ENCODE measurements at places on chromosomes 7 and 10.

GRCh38 chr10:60042914-60043313 lies 136.6 kb upstream of the CCDC6 start:
- no peak for DNase-seq

DNA sequence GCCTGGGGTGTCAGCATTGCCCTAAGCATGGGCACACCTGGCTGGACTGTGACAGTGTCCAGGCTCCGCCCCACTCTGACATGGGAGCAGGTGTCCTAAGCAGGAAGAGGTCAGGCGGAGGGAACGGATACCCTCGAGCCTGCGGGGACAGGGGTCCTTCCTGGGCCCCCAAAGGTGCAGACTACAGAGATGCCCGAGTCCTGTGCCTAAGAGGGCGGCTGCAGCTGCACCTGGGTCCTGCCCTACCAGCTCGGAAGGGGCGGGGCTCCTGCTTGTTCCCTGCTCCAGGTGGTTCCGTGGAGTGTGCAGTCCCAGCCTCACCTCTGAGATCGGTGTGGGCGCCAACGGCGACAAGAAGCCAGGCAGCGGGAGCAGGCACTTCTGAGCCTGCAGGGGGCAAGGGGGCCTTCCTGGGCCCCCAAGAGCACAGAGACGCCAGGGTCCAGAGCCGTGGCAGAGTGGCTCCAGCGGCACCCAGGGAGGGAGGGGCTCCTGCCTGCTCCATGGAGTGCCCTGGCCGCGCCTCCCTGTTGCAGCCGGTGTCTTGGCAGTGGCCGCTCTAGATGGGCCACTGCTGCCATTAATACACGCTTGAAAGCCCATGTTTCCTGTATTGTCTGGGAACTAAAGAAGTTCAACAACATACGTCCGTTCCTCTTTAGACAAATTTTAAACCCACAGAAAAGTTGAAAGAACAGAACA lies 64.5 kb upstream of the CACNA2D1 start:
- DNase-seq: no peak

GRCh38 chr10:127193125-127193524 lies 3.3 kb downstream of the INSYN2A start:
- no peak for DNase-seq

DNA sequence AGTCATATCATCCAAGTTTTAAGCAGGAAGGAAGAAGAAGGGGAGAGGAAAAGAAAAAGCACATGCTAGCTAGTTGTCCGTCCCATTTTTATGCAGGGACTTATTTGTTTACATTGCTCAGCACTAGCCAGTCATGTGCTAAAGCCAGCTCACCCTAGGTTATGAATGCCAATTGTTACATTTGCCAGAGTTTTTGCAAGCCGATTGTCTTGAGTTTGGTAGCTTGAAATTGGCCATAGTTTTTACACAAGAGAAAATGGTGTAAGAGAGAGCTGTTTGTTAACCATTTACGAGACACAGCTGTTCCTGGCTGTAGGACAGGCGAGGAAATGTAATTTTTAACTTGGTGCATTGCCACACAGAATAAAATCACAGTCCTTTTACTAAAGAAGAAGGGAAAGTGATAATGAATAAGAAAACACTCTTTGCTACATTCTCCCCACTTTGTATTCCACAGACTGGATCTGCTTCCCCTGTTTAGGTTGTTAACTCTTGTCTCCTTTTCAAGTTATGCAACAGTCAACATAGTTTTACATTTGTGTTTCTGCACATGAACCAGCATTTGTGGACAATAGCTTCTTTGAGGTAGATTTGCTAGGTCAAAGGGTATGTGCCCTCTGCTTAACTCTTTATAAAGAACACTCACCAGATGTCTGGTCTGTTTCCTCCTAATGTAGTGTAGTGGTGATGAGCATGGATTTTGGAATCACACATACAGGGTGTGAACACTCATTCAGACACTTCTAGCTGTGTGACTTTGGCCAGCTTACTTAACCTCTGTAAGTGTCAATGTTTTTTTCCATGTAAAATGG lies 357.2 kb downstream of the LRMDA start:
- DNase-seq: no peak

GRCh38 chr10:52106899-52107298 lies 207.2 kb upstream of the DKK1 start:
- no peak for DNase-seq

Measured in activated CD4-positive, alpha-beta T cell treated with anti-CD3 and anti-CD28 coated beads, Interleukin-2, amount 50 U/mL, for 48 hours (primary cell).